ENCODE measurements at places on chromosomes 7 and 10.

GRCh38 chr7:132480534-132480933, 95.7 kb downstream of the PLXNA4 start:
- DNase-seq, result peak; percentile 42

GRCh38 chr7:150939466-150939865, 38.7 kb downstream of the KCNH2 start:
- no peak for DNase-seq

- peak; percentile 78 for DNase-seq
Measured at GRCh38 chr7:128361411-128362379, at the start of gene PRRT4. PRRT4 (minus strand) TSS chr7:128361690.

GRCh38 chr10:107616463-107617410, 452.2 kb upstream of the SORCS1 start:
- DNase-seq, result peak; percentile 22

GRCh38 chr7:112145206-112145605, 61.0 kb downstream of the DOCK4 start:
- no peak for DNase-seq

GRCh38 chr10:49628599-49628998, 14.8 kb downstream of the CHAT start:
- no peak for DNase-seq

- DNase-seq, result no peak
Measured at GRCh38 chr7:6725003-6725402, 18.3 kb upstream of the ZNF12 start.

- DNase-seq, result peak; percentile 83
Measured at GRCh38 chr7:46229409-46229808, 308.3 kb upstream of the IGFBP3 start.

- no peak for DNase-seq
Measured at GRCh38 chr10:23280419-23281043, 64.1 kb downstream of the C10orf67 start.

GRCh38 chr7:127702938-127703337, 50.9 kb downstream of the SND1 start:
- DNase-seq, result peak; percentile 14

GRCh38 chr10:23981520-23982309, 227.2 kb upstream of the KIAA1217 start:
- DNase-seq, result no peak

GRCh38 chr7:138665669-138666140, 35.5 kb downstream of the SVOPL start:
- DNase-seq, result no peak

DNA sequence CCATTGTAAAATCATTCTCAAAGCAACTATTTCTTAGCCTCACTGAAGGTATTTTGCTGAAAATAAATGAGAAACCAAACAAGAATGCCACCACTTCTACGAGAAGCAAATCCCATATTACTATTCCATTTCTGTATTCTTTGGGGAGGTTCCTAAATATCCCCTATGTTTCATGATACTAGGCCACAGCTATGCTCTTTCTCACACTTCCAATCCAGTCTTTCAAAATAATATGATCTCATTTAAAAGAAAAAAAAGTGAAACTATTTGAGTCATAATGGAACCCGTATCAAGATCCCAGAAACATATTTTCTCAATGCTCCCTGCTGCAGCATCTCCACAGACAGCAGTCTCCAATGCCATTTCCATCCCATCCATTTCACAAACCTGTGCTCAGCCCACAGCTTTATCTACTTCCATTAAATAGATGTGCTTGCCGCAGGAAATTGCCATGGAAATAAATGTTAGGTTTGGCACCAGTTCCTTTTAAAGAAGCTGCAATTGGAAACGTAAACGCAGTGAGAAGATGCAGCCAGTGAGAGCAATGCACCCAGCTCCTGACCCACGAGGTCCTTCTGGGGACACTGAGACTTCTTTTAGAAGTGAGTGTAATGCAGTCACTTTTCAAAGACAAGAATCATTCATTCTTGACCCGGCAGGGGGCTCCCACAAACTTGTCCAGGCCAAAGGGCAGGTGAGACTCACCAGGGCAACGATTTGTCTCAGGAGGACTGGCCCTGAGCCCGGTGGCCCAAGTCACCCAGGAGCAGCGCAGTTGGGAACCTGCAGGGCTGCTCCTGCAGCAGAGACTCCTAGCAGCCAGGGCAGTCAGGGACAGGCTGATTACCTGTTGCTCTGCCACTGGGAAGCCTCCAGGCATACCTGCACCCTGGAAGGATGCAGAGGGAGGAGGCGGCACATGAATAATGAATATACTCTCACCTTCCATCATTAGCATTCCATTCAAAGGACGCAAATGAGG, 99.6 kb downstream of the C10orf90 start:
- peak; percentile 39 for DNase-seq

GRCh38 chr10:10538326-10538725, 479.3 kb upstream of the CELF2 start:
- DNase-seq, result no peak

DNA sequence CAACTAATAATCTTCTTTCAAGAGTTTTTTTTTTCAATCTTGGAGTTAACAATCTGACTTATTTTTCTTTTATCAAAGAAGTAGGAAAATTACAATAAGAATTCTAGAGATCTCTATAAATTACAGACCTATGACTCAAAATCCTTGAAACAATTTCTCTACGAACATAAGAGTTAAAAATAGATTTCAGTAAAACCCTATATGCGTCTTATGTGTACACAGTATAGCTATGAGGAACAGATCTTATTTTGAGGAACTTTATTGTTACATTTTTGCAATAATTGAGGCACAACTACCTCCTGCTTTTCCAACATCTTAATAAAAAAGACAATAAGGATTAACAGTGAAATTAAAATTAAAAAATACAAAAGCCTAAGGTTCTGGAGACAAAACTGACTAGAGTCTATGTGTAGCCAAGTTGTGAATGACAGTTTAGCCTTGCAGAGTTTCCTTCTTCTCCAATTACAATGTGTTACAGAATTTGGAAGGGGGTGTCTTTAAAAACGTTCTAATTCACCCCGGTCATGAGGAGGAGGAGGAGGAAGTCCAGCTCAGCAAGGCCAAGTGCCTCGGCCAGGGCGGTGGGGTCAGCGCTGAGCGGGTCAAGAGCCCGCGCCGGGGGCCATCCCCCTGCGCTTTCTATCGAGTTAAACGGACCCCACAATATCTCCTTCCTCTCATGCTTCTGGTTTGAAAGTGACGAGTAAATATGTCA, 40.5 kb downstream of the AMZ1 start:
- no peak for DNase-seq

GRCh38 chr10:29613791-29614190, 21.0 kb downstream of the SVIL start:
- DNase-seq, result no peak

All from AG20443 (cell line).